ENCODE measurements at places on chromosomes 5 and 9.

DNA sequence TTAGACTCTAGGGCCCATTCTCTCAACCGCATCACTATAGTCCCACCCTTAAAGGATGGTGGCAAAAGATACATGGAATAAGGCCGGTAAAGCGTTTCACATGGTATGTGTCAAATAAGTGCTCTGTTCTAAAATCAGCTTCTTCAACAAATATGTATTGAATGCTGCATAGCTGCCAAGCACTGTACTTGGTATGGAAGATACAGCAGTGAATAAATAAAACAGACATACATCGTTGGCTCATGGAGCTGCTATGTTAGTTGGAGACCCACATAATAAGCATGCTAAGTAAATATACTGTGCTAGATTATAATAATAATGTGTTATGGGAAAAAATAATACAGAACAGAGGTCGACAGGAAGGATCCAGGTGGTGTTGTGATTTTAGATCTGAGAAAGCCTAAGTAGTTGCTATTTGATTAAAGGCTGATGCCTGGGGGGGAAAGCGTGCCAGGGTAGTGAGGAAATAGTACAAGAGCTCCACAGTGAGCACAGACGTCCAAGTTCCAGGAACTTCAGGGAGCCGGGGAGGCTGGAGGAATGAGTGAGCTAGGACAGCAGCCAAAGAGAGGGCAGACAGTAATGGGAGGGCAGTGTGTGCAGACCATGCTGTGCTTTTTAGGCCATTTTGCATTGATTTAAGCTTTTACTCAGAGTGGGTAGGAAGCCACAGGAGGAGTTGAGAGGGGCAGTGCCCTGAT lies 93.7 kb downstream of the JAKMIP2 start:
- DNase-seq, result no peak

GRCh38 chr5:68251804-68252522 lies 36.4 kb downstream of the PIK3R1 start:
- no peak for DNase-seq

- no peak for DNase-seq
These were observed 8.7 kb downstream of the DNAJB5 start for GRCh38 chr9:34998266-34998665.

GRCh38 chr9:71966601-71967000 lies 55.2 kb downstream of the C9orf85 start:
- DNase-seq, result no peak

DNA sequence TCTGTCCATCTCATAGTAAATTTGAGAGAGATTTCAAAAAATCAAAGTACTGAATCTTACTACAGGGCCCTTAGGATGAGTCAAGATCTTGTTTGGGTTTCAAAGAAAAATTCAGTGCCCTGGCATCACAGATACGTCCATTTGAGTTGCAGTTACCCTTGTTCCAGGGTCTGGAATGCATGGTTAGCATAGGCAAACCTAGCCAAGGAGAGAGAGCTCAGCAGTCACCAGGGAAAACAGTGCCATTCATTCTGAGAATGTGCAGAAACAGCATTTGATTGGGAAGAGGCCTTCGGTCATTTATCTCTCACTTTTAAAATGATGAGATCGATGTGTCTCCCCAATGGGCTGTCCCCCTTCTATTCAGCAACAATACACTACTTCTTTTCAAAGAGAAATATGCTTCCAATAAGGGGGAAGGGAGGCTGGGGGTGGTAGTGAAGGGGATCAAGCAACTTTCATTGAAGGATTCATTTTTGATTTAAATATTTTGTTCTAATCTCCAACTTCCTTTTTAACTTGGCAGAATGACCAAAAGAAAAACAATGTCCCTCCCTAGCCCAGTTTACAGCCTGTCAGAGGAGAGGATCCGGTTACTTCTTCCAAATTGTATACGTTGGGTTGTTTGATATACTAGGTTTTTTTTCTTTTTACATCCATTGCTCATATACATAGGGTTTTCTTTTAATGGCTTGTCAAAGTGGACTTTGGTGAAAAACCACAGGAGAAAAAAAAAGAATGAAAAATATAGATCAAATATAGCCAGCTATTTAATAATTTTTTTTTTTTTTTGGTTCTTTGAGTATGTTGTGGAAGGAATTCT lies 491.1 kb downstream of the CCDC171 start:
- no peak for DNase-seq

DNA sequence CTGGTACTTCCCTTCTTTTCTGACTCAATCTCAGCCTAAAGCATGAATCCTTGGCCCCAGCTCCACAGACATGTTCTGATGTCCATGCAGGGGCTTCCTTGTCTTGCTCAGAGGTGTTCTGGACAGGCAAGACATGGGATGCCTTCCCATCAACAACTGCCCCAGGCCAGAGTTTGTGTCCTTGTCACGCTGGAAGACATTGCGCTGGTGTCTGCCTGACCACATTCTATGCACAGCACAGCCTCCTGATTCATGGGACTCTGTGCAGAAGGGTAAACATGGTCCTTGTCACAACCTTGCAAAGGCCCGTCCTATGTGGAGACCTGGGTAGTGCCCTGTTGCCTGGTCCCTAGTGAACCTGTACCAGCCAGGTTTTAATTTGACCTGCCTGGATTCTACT lies 212.2 kb downstream of the FSTL4 start:
- no peak for DNase-seq

GRCh38 chr5:178284093-178284675 lies 51.6 kb upstream of the PHYKPL start:
- no peak for DNase-seq

GRCh38 chr9:37281541-37281940 lies 141.0 kb upstream of the GRHPR start:
- no peak for DNase-seq

GRCh38 chr9:21590058-21590996 lies 108.2 kb upstream of the IFNE start:
- DNase-seq, result no peak

DNA sequence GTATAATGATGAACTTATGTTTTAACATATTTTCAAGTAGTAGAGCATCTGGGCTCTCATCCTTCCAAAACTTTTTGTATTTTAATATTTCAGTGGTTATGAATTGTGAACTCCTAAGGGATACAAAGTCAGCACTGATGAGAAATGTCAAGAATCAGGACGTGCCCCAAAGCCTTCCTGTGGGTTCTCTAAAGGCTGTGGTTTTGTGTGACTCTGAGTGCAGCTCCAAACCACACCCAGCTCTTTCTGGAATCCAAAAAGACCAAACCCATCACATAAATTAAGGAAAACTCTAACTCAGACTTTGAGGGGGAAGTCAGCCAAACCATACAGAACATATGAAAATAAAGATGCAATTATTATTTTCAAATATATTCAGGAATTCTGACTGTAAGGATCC lies 40.8 kb upstream of the SMU1 start:
- DNase-seq, result no peak

- no peak for DNase-seq
These were observed 9.9 kb upstream of the TRIM36 start for GRCh38 chr5:115179394-115180164.

All from amniotic stem cell (primary cell).